Hair follicular keratinocyte (primary cell): ENCODE measurements at places on chromosomes 16 and 17. TPM values are rescaled to one million over a fixed set of nuclear protein-coding genes. Genes with fewer than 3 reads are reported as not detected.

CASKIN1 gene
- under 0.01 and 0.16 TPM in 2 replicates for total RNA-seq

KRTAP4-3 gene
- not detected in 2 replicates for total RNA-seq

MED31 gene
- 8.4 and 10.1 TPM in 2 replicates for total RNA-seq

RAMP2 gene
- 2.3 TPM in 1 of 2 replicates, not detected in the other for total RNA-seq

CHMP1A gene
- total RNA-seq = 97.5 and 103 TPM in 2 replicates

HBZ gene
- total RNA-seq = not detected in 2 replicates

PNMT gene
- total RNA-seq = not detected in 2 replicates

KLHL10 gene
- 1.0 TPM in 1 of 2 replicates, not detected in the other for total RNA-seq

TCAP gene
- 0.08 TPM in 1 of 2 replicates, not detected in the other for total RNA-seq

MT4 gene
- not detected in 2 replicates for total RNA-seq

GP1BA gene
- total RNA-seq = not detected in 2 replicates

PRAC2 gene
- total RNA-seq = not detected in 2 replicates

ASPHD1 gene
- 5.0 and 7.8 TPM in 2 replicates for total RNA-seq

RCVRN gene
- total RNA-seq = not detected in 2 replicates

ITGAD gene
- not detected in 2 replicates for total RNA-seq

NUBP1 gene
- 24.6 and 31.3 TPM in 2 replicates for total RNA-seq

CMTM2 gene
- not detected in 2 replicates for total RNA-seq

TBCD gene
- total RNA-seq = 39.1 and 61.7 TPM in 2 replicates

MAP2K3 gene
- 33.0 and 35.5 TPM in 2 replicates for total RNA-seq

KRTAP9-8 gene
- not detected in 2 replicates for total RNA-seq
